ENCODE measurements at places on chromosomes 11 and 22.

DNA sequence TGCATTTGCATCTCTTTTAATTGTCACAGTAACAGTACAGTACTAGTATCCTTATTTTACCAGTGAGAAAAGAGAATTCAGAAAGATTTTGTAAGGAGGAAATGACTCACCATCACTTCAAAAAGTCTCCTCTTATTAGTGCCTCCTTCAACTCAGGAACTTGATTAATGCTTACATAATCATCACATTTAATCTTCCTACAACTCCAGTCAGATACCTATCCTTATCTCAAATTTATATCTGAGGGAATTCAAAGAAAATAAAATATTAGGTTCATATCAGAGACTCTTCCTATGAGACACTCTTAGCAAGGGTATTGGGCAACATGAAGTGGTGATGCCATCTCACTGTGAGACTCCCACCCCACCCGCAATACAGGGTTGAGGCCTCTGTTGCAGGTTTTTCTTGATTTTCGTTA is 26.1 kb upstream of the CTSC start:
- DNase-seq: no peak

DNA sequence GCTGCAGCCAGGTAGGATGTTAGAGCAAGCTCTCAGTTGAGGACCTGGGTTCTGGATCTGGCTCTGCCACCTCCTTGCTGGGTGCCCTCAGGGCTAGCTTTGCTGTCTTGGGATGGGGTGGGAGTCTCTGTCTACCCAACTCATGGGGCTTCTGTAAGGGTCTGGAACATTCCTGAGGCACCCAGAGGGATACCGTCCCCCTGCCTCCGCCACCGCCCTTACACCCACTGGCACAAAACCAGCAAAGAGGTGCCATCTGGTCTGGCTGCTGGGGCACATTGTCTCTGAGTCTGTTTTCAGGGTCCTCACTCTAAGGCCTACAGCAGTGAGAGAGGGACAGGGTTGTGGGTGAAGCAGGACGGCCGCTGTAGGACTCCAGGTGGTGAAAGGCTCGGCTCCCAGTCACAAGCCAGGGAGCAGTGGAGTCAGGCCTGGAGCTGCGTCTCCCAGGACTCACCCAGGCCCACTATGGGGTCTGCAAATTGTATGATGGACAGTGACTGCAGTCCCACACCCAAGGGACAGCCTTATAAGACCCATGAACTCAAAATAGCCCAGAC is 84.9 kb downstream of the MORC2 start:
- DNase-seq: no peak

DNA sequence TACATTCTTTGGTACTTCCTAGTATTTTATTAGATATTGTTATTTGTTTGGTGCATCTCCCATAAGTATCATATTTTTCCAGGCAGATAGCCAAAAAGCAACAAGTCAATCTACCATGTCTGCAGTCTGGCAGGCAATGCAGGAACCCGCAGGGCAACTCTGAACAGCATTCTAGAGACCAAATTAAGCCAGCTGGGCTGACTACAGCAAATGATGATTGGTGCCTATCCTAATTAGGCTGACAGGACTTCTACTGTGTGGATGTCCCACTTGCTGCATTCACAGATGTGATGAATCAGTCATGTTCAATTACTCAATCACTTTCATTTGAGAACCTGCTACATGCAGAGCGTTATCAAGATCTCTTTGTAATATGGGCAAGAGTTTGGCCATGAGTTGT is 40.3 kb upstream of the AMOTL1 start:
- DNase-seq: no peak

GRCh38 chr22:32804531-32805360 is 3.2 kb downstream of the TIMP3 start:
- no peak for DNase-seq

- DNase-seq: no peak
These were observed 1.9 kb downstream of the CEP57 start for GRCh38 chr11:95792200-95792599.

DNA sequence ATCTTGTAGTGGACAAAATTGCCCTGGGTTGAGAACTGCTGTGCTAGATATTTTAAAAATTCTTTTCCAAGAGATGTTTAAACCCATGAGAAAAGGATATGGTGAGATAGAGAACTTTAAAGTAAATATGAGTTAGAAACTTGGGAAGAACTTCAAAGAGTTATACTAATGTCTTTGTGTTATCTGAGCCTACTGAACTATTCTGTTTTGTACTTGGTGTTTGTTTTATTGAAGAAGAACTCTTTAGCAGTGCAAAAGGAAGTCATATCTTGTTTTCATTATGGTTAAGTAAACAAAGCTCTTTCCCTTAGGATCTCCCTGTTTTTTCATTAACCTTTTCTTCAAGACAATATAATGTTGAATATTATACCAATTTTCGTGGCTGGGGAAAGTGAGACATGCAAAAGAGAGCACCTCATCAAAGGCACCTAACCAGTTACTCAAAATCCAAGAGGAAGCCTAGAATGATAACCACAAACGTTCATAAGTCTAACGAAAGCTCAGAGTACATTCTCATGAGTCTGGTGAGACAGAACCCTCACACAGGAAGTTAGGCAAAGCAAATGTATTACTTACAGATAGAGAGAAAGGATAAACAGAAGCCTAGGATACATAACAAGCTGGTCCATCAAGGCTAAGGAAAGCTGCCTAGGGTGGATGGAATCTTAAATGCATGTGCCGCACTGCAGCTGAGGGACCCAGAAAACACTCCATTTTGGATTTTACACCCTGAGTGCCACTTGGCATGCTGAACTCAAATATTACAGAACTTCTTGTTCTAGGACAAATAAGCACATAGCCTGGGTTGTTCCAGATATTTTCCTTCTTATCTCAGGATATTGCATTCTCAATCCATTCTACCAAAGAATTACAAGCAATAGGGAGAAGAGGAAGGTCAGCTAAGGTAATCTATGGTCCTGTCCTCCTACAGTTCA is 112.5 kb upstream of the ANO3 start:
- no peak for DNase-seq

DNA sequence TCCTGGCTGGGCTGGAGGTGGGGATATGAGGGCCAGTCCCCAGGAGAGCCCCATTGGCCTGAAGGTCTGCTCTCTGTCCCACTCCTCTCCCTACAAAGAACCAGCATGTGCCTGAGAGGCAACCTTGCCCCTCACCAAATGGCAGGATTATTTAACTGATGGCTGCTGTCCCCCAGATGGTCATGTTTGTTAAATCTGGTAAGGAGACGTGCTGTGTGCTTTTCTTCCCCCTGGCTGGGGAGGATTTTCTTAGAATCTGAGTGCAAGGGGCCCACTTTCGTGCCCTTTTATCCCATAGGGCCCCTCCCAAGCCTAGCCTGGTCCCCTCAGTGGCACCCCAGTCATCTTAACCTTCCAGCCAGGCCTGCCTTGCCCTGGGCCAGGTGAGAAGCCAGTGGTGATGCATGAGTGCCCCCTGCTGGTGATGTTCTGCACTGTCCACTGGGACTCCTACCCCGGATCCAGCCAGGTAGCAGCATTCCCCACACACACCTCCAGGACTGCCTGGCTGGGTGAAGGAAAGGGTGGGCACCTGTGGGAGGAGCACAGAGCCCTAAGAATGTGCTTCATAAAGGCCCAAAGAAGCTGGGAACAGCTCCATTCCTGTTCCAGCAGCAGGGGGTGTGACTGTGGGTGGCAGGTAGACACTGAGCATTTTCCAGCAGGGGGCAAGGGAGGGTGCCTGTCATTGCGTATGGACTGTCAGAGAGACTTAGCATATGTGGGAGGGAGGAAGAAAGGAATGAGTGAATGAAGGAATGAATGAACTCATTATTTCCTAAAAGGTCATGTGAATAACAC is 28.9 kb downstream of the MFNG start:
- DNase-seq: peak; percentile 79

GRCh38 chr11:67288452-67289225 is 464 bp upstream of the ANKRD13D start:
- DNase-seq: peak; percentile 82

DNA sequence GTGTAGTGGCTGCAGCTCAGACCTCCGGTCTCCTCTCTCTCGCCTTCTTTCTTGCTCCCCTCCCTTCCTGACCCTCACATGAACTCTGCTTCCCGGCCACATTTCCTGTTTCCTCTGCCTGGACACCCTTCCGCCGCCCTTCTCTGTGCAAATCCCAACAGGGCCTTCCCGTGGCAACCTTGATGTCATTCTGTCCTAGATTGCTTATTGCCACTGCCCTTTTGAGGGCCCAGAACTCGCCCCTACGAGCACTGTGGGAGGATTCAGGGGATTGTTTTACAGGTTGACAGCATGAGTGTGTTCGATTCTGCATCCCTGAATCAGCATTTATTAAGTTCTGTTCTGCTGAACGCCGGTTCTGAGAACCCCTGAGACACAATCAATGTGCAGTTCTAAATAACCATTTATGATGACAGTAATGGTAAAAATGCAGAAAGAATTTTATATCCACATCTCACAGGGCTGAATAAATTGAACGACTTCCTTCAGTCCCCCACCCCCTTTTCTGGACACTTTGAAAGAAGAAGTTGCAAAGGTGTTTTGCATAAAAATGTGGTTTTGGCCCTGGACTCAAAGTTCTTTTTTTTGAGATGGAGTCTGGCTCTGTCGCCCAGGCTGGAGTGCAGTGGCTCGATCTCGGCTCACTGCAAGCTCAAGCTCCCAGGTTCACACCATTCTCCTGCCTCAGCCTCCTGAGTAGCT is 6.4 kb downstream of the BATF2 start:
- DNase-seq: no peak

GRCh38 chr11:73389134-73389525 is 12.9 kb downstream of the RELT start:
- DNase-seq: no peak

DNA sequence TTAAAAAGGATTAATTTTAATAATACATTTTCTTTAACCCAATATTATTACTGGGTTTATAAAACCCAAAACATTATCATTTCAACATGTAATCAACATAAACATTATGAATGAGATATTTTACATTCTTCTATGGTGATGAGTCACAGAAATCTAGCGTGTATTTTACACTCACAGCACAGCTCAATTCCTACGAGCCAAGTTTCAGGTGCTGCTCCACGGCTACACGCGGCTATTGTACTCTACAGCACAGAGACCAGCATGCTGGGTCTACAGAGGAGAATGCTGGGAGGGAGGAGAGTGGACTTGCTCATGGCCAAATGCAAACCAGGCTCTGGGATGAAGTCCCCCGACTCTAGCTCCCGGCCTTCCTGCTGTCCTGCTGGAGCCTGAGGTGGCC is 72.0 kb upstream of the LMO1 start:
- no peak for DNase-seq

DNA sequence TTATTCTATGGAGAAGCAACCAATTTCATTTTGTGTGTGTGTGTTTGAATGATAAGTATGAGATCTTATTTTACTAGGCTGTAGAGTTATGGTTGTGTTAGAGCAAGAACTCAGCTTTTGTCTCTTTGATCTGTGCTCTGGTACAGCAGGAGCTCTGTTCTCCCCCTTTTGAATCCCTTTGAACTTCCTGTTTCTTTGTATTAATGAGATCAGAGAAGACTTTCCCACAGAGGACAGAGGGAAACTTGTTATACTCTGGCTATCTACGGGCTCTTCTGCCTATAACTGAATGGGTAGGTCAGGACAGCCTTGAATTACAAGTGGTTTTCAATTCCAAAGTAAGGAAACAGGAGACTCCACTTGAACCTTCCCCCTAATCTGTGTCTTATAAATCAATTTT is 1015.0 kb upstream of the RAG2 start:
- no peak for DNase-seq

GRCh38 chr11:6633422-6634408 is 14.5 kb upstream of the TPP1 start:
- no peak for DNase-seq

GRCh38 chr11:130179396-130180306 is 20.1 kb downstream of the ST14 start:
- no peak for DNase-seq

DNA sequence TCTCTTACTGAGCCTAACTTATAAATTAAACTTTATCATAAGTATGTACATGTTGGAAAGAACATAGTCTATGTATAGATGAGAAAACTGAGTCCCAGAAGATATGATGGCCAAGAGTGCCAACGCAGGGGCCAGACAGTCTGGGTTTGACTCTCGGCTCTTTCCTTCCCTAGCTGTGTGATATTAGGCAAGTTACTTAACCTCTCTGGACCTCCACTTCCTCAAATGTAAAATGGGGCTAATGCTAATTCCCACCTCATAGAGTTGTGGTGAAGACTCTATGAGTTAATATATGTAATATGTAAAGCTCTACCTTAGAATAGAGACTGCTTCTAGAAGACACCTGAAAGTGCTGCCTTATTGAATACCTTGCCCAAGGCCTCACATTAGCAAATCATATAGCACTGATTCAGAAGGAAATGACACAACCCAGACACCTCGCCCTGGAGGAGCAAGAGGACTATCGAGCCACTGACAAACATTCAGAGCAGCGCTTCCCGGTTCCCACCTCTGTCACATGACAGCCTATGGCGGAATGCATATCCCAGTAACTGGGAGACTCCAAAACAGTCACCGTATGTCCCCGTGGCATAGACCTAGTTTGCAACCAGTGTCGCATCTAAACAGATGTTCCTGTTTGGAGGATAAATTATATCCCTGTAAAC is 11.3 kb upstream of the CCDC86 start:
- no peak for DNase-seq

DNA sequence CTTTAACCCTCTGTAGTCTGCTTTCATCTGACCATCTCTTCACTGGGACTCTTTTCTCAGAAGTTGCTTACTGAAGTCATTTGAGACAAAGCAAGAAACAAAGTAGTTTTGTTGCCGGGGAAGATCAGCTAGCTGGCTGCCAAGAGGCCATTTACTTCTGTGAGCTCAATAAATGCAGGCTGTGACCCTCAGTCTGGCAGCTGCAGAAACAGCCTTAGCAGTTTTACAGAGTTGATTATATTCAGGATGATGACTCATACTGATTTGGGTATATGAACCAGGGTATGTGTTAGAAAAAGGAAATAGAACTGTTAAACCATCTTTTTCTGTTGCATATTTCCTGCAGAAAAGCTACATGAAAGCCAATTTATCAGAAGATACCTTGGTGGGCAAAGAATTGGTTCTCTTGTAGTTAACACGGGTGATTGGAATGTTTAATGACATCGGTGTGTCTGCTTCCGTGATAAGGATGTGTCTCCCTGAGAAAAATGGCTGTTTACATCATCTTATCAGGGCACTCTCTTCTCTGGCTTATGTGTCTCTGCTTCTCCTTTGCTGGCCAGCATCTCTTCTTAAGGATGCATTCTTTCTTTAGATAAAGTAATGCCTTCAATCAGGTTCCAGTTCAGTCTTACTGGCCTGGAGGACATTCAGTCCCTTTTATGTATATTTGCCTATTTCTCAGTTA is 18.5 kb downstream of the FIBIN start:
- DNase-seq: no peak

DNA sequence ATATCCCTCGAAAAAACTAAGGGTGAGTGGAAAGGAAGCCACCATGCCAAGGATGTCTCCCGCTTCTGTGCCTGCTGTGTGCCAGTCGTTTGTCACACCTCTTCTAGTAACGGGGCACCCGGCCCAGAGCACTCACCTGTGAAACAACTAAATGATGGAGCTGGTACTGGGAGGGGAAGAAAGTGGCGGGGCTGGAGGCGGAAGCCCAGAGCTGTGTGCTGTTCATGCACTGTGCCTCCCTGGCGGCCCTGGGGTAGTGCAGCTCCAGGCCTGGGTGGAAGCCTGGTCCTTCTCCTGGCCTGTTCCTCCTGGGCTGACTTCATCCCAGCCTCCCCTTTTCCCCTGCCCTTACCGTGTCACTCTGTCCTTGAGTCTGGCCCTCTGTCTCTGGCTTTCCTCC is 130.2 kb downstream of the CEP164 start:
- DNase-seq: no peak

- no peak for DNase-seq
These were observed 88.1 kb upstream of the ARHGAP32 start for GRCh38 chr11:129280027-129280811.
